Activated naive CD4-positive, alpha-beta T cell (primary cell): ENCODE measurements at places on chromosomes 7 and 10.

DNA sequence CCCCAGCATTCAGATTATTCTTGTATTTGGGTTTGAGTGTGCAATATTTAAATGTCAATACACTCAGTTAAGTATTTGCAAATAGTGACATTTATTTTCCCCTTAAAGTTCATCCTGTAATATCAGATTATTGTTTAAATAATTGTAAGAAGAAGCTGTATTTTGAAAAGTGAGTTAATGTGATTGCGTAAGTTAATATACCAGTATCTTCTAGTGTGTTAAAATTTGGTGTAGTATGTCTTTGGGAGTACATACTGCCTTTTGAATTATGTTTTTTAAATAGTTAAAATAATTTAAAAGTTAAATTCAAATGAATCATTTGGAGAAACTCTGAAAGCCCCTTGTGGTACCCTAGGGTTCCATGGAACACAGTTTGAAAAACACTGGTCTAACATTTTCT, 28.6 kb downstream of the LRMDA start:
- no peak for DNase-seq

GRCh38 chr7:28686418-28686800, 271.7 kb downstream of the TRIL start:
- no peak for DNase-seq

DNA sequence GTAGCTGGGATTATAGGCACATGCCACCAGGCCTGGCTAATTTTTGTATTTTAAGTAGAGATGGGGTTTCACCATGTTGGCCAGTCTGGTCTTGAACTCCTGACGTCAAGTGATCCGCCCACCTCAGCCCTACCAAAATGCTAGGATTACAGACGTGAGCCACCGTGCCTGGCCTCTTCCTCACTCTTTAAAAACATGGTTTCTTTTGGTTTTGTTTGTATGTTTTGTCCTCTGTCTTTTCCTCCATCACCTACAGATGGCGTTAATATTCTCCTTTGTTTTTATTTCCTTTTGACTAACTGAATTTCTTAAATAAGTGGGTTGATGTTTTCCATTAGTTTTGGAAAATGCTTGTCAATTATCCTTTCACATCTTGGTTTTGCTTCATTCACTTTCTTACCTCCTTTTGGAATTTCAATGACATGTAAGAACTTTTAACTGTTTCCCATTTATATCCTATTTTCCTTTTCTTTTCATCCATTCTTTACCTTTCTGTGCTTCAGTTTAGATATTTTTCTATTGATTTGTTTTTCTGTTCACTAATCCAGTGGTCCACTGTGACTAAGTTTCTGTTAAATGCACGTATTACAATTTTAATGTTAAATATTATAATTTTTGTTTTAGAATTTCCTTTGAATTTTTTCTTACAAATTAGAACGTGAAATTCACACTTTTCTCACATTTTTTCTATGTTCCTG, 104.1 kb downstream of the ZNF467 start:
- no peak for DNase-seq

DNA sequence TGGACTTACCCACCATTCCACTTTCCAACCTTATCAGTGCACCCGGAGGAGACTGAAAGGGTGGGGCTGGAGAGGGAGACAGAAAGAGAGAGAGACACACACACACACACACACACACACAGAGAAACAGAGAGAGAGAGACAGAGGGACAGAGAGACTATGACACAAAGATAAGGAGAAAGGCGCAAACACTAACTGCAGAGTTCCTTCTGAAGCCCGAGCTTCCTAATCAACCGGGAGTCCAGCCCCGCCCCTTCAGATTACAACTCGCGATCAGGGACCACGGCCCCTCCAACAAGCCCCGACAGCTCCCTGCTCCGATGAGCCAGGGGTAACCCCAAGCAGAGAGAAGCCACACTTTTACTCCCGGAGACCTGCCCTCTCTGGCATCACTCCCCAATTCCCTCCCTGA, 499 bp downstream of the GAL3ST4 start:
- no peak for DNase-seq

GRCh38 chr10:36703179-36703578, 422.2 kb upstream of the ANKRD30A start:
- DNase-seq, result no peak
